NCI-H187 treated with DMSO at 0.1 percent for 48 hours (cell line): ENCODE measurements at places on chromosomes 4 and X.

DNA sequence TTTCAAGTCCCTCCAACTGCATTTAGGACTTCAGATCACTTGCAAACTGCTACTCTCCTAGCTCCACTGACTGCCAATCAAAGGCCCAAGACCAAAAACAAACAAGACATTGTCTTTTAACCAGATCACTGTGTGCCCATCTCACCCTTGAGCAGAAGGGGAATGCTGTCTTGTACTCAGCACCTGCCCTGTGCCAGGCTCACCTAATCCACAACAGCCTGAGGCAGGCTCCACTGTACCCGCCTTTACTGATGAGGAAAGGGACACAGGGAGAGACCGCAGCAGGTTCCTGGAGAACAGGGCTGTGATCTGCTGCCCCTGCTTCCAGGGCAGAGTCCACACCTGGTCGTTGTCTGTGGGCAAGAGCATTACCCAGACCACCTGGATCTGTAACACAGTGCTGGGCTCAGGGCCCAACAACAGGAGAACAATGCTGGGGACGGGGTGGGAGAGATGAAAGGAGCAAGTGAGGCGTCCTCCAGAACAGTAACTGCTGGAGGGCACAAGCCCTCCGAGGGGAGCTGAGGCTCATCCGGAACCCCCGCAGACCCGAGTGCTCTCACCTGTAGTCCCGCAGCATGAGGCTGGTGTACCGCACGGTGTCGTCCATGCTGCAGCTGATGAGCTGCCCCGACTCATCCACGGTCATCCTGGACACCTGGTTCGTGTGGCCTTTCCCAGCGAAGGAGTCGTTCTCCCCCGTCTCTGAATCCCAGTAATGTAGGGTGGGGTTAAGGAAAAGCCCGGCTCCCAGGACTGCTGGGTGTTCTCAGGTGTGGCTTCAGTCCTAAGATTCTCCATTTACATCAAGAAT, 33.9 kb downstream of the WDR1 start:
- DNase-seq = no peak

DNA sequence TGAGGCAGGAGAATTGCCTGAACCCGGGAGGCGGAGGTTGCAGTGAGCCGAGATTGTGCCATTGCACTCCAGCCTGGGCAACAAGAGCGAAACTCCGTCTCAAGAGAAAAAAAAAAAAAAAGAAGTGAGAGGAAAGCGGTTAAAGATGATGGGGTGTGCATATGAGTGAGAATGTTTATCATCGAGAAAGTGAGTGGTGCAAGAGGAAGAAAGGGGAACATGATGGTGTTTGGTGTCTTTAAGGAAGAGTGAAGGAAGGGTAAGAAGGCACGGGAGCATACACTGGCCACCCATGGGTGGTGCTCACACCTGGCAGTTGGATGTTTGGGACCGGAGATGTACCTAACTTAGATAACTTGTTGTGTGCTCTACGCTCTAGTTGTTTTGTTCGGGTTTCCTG, 62.2 kb downstream of the STOX2 start:
- no peak for DNase-seq

DNA sequence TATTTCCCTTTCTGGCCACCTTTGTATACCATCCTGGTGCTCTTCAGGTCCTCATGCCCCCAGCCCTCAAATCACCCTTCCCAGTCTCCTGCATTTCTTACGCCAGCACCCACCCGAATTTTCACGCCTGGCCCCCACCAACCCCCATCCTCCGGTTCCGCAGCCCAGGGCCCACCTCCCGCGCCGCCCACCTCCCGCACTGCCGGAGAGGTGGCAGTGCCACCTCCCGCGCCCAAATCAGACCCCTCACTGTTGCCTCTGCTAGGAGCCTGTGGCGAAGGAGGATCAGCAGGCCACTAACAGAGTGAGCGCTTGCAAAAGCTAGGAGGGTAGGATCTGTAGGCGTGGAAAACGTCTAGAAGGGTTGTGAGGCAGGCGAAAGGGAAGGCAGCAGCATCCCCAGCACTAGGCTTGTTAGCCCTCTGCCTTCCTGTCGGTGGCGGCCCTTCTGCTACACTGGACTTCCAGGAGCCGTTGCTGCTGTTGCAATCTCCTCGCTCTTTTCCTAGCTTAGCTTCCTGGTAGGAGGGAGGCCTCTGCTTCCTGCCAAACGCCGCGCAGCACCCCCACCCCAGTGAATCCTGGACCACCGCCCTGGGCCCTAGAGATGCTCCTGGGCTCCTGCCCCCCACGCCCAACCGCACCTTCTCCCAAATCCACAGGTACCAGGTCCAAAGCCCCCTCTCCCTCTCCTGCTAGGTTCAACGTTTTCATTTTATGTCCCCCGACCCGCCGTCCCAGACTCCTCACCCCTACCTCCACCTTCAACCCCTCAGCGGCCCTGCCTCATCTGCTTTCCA, 51.0 kb downstream of the SPIN2B start:
- no peak for DNase-seq

DNA sequence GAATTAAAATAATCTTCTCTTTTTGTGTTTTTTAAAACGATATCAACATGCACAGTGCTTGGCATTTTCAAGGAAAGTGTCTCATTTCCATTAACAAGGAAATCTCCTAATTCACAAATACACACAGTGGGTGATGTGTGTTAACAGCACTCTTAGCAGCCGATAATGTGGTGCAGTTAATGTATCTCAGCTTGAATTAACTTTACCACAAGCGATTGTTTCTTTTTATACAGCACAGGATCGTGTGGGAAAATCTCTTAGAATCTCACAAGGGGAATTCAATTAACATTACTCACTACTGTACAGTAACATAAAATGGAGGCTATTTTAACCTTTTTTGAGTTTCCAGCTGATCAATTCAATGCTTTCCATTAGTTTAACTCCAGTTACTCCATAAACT, 1841.9 kb downstream of the STIM2 start:
- no peak for DNase-seq

- DNase-seq = no peak
Measured at GRCh38 chr4:40240040-40240653, 43.3 kb downstream of the RHOH start.

- DNase-seq = no peak
Measured at GRCh38 chrX:21725496-21725895, 32.4 kb downstream of the SMPX start.

DNA sequence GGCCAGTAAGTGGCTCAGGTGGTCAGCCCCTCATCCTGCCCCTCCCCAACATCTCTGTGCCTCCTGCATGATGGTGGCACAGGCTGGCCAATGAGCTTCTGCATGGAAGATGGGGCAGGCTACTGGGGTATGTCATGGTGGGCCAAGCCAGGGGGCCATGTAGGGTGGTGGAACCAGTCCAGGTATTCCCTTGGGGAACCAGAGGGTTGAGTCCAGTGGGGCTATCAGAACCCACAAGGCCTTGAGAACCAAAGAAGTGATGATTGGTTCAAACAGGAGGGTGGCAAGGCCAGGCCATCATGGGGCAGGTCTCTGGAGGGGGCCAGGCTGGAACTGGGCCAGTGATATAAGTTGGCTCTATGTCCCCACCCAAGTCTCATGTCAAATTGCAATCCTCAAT, 18.8 kb upstream of the PPP2R2C start:
- DNase-seq = no peak

- DNase-seq = no peak
Measured at GRCh38 chrX:77743720-77744119, 42.3 kb downstream of the ATRX start.
